Left colon (tissue), 2 donors: ENCODE measurements at places on chromosomes 4 and X. TPM values are rescaled to one million over a fixed set of nuclear protein-coding genes. Genes with fewer than 3 reads are reported as not detected.

DNA sequence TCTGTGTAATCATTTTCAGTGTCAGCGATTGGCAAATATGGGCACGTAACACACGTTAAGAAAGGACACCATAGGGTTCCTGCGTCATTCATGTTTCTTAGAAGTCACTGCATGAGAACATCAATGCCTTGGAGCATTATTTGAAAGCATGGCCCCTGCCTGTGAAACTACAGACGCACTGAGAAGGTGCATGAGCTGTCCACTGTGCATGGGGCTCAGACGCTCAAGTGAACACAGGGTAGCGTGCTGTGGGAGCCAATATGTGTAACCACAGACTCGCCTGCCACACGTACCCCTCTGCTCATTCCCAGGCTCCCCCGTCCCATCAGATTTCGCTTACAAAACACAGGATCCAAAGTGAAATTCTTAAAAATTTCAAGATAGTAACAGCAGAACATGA is 6.5 kb downstream of the PPP2R2C start:
- no peak for DNase-seq

DNA sequence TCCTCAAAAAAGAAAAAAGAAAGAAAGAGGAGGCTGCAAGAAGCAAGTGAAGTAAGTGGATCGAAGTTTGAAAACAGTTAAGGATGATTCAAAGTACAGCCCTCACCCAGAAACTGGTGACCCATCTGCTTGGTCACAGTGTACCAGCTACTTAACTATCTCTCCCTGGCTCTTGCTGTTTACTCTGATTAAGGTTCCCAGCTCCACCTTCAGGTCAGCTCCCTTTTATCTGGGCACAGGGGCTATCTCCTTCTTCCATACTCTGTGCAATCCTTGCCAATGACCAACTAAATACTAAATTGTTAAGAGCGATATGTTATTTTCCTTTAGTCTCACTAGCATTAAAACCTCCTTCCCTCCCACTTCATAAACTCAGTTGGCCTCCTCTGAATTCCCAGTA is 81.5 kb upstream of the SMIM10 start:
- DNase-seq, result no peak

DNA sequence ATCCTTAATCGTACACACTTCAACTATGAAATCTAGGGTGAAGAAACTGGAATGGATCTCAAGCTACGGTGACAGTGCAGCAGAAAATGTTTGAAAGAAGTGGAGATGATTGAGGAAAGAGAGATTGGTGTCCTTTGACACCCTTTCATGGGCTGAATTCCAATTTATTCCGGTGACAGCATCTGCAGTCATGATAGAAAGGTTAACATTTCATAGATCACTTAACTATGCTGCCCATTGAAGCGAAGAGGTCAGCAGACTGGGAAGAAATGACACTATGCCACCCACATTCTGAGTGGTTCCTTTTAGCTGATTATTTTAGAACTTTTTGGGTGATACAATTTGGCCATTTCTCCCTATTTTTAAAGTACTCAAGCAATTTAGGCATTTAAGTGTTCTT is 82.3 kb downstream of the DNAAF6 start:
- no peak for DNase-seq

Gene PRDM8
- 0.64 TPM for total RNA-seq

Gene TRIML2
- not detected for total RNA-seq

Gene GALNTL6
- total RNA-seq, result 0.21 TPM

Gene EVC
- total RNA-seq, result 5.1 TPM

Gene ARHGAP6
- total RNA-seq, result 1.4 TPM

Gene UGT2B10
- 0.58 TPM for total RNA-seq
